Activated CD4-positive, alpha-beta T cell treated with anti-CD3 and anti-CD28 coated beads, Interleukin-2, amount 50 U/mL, for 24 hours (primary cell): ENCODE measurements at places on chromosomes 11 and 22.

GRCh38 chr22:22753526-22754267, 109.3 kb downstream of the GGTLC2 start:
- peak; percentile 51 for DNase-seq

DNA sequence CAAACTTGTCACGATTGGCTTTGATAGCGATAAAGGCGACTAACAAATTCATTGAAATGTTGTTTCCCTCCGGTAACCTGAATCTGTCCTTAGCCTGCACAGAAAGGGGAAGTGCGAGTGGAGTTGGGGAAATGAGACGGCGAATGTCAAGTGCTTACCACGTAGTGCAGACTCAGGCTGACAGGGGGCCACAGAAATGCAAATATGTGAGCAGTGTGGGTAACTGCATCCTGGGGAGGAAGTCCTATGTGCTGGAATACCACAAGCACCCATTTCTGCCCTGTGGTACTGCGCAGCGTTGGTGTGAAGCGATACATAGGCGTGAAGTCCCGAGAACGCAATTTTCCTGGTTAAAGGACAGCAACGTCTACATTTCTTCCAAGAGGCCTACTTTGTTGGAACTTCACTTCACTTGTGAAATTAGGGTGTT, 869 bp upstream of the EIF4ENIF1 start:
- peak; percentile 26 for DNase-seq

GRCh38 chr11:81825346-81825745, 908.3 kb downstream of the FAM181B start:
- DNase-seq, result no peak

DNA sequence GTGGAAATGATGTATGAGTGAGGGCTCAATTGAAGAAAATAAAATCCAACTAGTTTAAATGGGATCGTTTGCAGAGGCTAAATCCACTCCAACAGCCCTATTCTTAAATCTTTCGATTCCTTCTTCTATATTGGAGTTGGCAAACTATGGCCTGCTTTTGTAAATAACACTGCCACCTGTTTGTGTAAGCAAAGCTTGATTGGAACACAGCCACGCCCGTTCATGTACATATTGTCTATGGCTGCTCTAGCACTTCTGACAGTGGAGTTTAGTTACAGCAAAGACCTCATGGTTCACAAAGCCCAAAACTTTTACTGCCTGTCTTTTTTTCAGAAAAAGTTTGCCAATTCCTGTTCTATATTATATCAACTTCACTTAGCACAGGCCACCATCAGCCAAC, 40.6 kb upstream of the RCN1 start:
- no peak for DNase-seq

DNA sequence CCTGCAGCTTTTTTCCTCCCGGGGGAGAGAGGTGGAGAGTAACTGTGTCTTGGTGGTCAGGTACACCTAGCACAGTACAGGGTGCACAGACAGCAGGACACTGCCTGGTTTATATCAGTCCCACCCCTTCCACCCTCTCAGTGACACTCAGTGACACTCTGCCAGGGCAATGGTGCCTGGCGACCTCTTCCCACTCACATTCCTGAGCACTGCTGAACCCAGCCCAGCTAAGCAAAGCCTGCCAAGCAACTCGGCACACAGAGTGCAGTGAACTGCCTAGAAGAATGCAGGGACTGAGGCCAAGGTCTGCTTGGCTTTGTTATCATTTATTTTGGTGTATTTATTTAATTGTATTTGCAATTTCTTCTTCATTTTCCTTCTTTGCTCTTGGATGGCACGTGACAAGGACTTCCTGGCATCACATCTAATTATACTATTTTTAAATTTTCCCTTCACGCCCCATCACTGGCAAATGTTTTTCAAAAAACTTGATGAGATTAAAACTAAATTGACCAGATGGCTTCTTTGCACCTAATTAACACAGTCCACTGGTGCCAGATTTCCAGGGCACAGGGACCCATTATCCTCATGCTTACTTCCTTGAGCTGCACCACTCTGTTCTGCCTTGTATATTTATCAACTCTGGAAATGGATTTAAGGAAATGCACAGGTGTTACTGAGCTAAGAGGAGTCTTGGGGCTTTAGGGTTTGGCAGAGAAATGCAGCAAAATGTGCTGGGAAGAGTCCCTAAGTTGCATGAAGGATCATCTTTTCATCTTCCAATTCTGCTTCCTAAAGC, 205.6 kb downstream of the ADAMTS15 start:
- no peak for DNase-seq

GRCh38 chr11:57249384-57250319, 12.6 kb upstream of the APLNR start:
- peak; percentile 16 for DNase-seq

- no peak for DNase-seq
Observed at GRCh38 chr22:31753005-31753633, 700 bp upstream of the DEPDC5 start.

DNA sequence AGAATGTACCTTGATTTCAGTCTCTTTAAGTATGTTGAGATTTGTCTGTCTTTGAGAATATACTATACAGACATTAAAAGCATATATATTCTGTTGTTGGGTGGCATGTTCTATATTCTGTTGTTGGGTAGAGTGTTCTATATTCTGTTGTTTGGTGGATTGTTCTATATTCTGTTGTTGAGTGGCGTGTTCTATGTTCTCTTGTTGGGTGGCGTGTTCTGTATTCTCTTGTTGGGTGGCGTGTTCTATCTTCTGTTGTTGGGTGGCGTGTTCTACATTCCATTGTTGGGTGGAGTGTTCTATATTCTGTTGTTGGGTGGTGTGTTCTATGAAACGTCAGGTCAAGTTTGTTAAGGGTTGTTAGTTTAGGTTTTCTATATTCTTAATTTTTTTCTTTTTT, 27.1 kb upstream of the CTTN start:
- DNase-seq, result no peak

DNA sequence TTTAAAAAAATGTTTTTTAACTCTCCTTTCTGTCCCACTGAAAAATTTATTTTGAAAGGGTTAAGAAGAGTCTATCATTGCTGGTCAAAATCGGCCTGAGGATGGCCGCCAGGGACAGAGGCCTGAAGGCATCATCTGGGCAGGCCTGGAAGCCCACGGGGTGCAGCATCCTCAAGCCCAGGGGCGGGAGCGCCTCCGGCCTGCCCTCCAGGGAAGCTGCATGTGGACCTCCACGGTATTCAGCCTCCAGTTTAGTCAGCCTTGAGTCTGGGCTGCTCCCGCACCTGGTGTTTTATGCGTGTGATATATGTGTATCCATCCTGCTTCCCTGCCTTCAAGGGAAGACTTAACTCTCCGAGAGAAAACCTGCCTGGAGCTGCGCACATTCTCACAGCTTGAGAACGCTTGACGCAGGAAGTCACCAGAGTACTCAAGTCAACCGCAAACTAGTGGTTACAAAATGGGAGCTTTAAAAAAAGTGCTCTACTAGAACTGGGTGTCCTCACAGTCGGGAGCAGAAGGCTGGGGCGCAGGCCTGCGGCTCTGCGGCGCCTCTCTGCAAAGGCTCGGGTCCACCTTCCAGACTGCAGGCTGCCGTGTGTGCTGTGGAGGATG, 13.6 kb upstream of the BID start:
- DNase-seq, result no peak

- DNase-seq, result no peak
Observed at GRCh38 chr11:122747351-122747781, 90.9 kb upstream of the CRTAM start.

GRCh38 chr11:18710545-18710944, 12.0 kb downstream of the TMEM86A start:
- DNase-seq, result no peak

- DNase-seq, result no peak
Observed at GRCh38 chr11:88326099-88326498, 11.4 kb downstream of the CTSC start.

DNA sequence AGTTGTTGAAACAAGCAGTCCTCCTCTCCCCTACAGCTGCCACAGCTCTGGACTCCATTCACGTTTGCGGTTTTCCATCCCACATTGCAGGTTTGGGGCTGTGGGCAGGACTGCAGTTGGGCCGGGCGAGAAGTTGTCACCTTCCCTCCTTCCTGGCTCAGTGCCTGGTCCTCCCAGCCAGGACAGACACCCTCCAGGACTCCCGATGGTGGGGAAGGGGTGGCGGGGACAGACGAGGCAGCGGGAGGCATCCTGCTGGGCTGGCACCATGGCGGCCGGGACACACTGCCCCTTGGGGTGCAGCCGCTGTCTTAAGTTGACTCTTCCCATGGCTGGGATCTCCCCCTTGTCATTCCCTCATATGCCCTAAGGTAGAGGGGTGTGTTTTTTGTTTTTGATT, 615.2 kb downstream of the BRD1 start:
- no peak for DNase-seq

DNA sequence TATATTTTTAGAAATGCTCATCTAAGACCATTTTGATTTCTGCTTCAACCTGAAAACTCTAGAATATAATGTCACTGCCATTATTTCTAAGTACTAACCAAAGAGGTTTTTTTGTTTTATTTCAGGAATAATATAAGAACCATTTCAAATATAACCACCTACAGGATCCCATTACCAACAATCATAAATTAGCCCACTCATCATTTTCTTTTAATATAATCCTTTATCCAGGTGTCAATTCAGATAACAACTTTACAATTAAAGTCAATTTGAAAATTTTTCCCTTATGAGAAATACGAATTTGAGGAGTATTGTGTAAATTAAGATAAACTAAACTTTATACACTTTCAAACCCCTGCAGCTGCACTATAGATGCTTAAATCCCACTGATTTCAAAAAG, 1043.0 kb upstream of the CNTN5 start:
- no peak for DNase-seq

- no peak for DNase-seq
Observed at GRCh38 chr11:133619397-133619796, 87.1 kb upstream of the OPCML start.
